ENCODE measurements at places on chromosomes 4 and X. TPM values are rescaled to one million over a fixed set of nuclear protein-coding genes. Genes with fewer than 3 reads are reported as not detected.

GRCh38 chrX:123983240-123983639 lies 21.7 kb downstream of the STAG2 start:
- DNase-seq: no peak

The KIAA1210 gene
- polyA plus RNA-seq: 1.5 TPM

The TEX28 gene
- not detected for polyA plus RNA-seq

The ATP8A1 gene
- 24.7 TPM for polyA plus RNA-seq

GRCh38 chrX:964831-965416 lies 247.5 kb downstream of the CRLF2 start:
- DNase-seq: no peak

- DNase-seq: no peak
These were observed 97.8 kb upstream of the USP9X start for GRCh38 chrX:40987413-40987812.

DNA sequence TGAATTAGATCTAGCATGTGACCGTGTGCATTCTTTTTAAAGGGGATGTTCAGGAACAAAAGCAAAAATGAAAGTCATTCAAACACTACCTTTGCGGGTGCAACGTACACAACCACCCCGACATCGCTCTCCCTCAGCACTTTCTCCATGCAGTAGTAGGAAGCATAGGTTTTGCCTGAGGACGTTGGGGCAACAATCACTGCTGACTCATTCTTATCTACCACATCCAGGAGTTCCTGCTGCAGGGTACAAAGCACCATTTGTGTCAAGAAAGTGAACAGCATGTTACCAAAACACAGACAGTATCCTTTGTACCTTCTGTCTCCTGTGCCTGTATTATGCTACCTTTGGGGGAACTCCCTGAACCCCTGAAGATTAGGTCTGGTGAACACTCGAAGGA lies 58.6 kb downstream of the DDX60L start:
- DNase-seq: no peak

GRCh38 chr4:102620697-102621497 lies 119.7 kb downstream of the NFKB1 start:
- DNase-seq: peak; percentile 69

DNA sequence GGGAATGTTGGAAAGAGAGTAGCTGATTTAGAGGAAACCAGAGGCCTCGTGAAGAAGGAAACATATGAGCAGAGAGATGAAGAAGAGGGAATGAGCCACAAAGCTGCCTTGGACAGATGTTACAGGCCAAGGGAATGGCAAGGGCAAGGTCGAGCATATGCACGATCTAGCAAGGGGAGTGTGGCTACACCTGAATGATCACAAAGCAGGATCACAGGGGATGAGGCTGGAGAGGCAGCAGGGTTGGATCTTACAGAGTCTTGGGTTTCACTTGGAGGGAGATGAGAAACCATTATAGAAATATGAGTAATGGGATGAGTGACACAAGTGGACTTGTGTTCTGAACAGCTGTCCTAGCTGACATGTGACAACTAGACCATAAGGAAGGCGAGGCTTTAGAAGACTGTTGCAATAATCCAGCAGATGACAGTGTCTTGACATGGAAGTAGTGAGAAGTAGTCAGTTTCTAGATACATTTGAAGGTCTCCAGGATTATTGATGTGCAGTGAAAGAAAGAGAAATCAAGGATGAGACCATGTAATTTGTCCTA lies 58.7 kb downstream of the RASGEF1B start:
- no peak for DNase-seq

DNA sequence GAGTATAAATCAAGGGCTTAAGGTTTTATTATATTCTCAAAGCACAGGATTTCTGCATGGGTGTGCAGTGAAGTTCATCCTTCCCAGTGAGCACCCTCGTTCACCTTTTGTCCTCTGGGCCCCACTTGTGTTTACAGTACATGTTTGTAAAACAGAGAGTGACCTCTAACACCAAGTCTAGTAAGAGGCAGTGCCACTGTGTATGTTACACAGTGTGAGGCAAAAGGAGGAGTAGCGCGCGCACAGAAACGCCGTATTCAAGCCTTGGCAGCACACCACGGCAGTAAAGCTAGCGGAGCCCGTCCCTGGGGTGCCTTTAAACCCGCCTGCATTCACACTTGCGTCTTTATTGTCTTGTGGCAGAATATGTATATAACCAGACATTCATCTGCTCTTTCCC lies 51.9 kb downstream of the CCNI start:
- DNase-seq: no peak

The NLRP2B gene
- 0.05 TPM for polyA plus RNA-seq

GRCh38 chr4:2812612-2813354 lies 19.9 kb downstream of the SH3BP2 start:
- DNase-seq: no peak

GRCh38 chr4:95979961-95980876 lies 140.3 kb downstream of the PDHA2 start:
- no peak for DNase-seq

The SCRG1 gene
- 0.53 TPM for polyA plus RNA-seq

DNA sequence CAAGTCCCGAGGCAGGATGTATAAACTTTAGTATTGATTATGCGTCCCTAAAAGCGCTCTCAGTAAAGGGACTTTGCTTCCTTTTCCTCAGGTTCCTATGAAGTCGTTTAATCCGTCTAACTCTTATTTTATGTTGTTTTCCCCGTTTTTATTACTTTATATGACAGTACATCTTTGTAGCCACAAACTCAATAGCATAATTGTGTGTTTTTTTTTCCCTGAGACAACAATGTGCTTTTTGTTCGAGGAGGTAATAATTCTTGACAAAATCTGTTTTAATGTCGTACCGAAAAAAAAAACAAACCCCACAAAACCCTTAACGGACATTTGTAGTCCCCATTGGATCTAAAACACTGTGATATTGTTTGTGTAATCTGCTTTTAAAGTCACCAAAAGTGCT lies 17.9 kb upstream of the PPP2R3B start:
- DNase-seq: no peak

GRCh38 chrX:132877954-132878536 lies 80.4 kb downstream of the HS6ST2 start:
- no peak for DNase-seq

The LAP3 gene
- 73.9 TPM for polyA plus RNA-seq

GRCh38 chr4:144399927-144400326 lies 246.0 kb upstream of the HHIP start:
- DNase-seq: no peak

The EFHC2 gene
- polyA plus RNA-seq: 7.1 TPM

DNA sequence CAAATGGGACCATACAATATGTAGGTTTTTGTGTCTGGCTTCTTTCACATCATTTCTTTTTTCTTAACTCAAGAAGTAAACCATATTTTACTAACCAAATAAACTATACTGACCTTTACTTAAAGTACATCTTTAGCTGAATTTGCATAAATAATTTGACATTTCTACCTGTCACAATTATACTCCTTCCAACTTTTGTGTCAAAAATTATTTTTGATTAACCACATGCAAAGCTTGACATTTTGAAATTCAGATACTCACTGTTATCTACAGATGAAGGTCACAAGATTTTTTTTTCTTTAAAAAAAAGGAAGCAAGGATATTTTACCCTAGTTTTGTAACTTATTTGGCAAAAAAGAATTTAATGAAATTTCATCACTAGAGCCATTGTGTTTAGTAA lies 12.0 kb upstream of the RAB9A start:
- no peak for DNase-seq

DNA sequence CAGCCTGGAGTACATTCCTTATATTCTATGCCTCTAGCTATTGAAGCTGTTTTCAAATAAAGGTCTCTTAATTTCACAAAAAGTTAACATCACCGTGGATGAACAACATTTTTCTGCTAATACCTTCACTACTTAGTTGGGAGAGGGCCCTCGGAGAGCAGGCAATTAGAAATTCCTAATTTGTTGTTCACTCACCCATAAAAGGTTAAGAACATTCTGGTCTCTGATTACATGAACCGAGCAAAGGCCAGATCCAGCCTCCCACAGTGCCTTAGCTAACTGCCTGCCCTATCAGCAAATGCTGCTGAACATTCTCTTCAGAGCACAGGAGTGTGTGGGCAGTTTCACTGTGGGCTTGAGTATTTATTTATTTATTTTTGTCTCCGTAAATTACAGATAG lies 36.0 kb upstream of the TTC29 start:
- peak; percentile 55 for DNase-seq

GRCh38 chr4:142696334-142697122 lies 149.6 kb downstream of the INPP4B start:
- no peak for DNase-seq

The MAGEA12 gene
- not detected for polyA plus RNA-seq
